Activated CD4-positive, alpha-beta memory T cell treated with anti-CD3 and anti-CD28 coated beads for 36 hours (primary cell): ENCODE measurements at places on chromosomes 7 and 10.
A peak's percentile ranks its signal among the peaks of the same experiment; 100 is the strongest.

DNA sequence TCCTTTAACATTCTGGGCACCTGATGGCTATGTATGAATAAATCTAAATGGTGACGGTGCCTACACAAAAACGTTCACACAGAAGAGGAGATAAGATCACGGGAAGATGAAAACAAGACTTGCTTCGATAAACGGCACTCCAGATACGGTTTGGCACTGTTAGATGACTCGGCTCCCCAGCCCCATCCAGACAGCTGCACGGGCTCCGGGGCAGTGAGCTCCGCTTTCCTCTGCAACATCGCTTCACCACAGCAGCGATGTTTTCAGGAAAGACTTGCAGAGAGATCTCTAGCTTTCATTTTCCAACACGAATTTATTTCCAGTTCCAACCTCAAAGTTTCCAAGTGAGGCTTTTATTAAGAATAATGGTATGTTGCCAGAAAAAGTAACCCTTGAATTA is 132.1 kb downstream of the KLF6 start:
- peak; percentile 69 for DNase-seq

- DNase-seq = no peak
These were observed 132.0 kb upstream of the STK17A start for GRCh38 chr7:43450894-43451293.

- peak; percentile 37 for DNase-seq
These were observed 152.7 kb upstream of the SHH start for GRCh38 chr7:155965010-155965409.

GRCh38 chr7:122864838-122865237 is 21.4 kb downstream of the CADPS2 start:
- DNase-seq = no peak

GRCh38 chr7:151244841-151245346 is 3.6 kb downstream of the SMARCD3 start:
- no peak for DNase-seq

DNA sequence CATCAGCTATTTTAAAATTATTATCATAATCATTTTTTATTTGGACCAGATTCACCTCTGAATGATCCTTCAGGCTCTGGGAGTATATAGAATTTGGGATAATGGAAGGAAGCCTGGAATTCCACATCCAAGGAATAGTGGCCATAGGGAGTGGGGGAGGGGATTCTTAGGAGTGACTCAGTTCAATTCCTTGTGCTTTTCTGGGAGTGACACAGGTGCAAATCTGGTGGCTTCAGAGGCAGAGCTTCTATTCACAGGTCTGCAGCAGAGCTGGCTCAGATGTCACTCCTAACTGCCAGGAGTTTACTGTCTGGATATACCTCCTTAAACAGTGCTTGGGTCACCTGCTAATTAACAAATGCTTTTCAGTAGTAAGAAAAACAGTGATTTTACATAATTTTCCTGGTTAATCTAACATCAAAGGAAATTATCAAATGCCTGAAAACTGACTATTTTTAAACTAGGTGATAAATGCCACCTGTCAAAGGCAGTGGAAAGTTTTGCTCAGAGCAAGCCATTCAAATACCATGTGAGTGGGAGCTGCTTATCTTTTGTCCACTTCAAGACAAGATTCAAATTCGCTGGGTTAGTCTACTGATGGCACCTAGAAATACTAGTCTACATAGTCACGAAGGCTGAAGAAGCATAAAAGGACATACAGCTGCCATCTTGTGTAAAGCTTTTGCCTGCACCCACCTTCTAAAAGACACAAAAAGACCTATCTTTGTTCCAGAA is 106.7 kb upstream of the LAMB4 start:
- DNase-seq = no peak

DNA sequence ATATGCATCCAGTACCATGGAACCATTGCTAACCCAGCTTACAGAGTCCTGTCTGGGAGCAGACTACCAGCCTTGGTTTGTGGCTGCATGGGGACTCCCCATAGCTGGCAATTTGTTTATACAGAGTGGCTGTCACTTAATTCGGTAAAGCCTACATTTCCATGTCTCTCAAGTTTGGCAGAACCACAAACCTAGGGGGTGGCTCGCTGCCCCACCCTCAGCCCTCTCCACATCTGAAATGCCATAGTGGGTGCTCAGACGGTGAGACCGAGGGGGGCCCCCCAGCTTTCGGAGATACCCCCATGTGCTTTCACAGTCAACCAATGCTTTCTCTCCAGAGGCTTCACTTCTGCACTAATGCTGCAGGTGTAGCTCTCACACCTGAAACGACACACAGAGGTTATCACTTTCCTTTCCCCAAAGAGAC is 75.5 kb upstream of the KAT6B start:
- peak; percentile 16 for DNase-seq

GRCh38 chr7:24728503-24729364 is 28.5 kb downstream of the GSDME start:
- peak; percentile 43 for DNase-seq

DNA sequence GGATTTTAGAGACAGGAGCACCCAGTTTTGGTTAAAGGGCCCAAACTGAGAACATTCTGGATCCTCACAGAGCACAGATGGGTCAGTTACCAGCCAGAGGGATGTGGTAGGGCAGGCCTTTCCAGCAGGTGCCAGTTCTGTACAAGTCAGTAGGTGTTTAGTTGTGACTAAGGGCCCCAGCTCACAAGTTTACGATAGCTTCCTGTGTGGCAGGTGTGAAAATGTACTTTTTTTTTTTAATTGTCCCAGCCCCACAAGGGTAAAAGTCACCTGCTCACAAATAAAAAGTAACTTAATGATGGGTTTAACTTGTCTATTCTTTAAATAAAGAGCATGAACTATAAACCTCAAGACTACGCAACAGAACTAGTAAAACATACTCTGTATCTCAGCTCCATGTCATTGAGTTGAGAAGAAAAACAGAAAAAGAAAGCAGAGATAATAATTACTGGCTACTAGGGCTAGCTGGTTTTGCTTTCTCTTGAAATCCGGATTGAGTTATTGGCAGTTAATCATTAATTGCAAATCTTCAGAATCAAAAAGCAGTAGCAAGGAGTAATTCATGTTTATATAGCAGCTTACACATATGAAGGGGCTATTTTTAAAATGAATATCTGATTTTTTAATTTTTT is 15.4 kb downstream of the NFE2L3 start:
- peak; percentile 65 for DNase-seq
